Kidney tubule cell (primary cell): ENCODE measurements at places on chromosomes 7 and 10.

DNA sequence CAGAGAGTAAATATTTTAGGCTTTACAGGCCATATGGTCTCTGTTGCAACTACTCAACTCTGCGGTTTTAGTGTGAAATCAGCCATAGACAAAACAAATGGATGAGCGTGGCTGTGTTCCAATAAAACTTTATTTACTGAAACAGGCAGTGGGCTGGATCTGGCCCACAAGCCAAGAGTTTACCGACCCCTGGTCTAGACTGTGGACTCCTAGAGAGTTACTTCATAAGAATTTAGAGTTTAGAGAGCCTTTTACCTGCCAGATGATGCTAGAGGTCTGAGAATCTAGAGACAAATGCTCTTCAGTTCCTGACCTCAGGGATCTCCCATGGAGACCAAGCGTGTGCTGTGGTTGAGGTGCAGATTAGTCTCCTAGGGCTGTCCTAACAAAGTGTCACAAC is 174.8 kb downstream of the PTEN start:
- DNase-seq: no peak

GRCh38 chr7:29044554-29044953 is 86.4 kb upstream of the TRIL start:
- DNase-seq: no peak

- DNase-seq: peak; percentile 53
These were observed 33.1 kb downstream of the HABP2 start for GRCh38 chr10:113585949-113586348.

DNA sequence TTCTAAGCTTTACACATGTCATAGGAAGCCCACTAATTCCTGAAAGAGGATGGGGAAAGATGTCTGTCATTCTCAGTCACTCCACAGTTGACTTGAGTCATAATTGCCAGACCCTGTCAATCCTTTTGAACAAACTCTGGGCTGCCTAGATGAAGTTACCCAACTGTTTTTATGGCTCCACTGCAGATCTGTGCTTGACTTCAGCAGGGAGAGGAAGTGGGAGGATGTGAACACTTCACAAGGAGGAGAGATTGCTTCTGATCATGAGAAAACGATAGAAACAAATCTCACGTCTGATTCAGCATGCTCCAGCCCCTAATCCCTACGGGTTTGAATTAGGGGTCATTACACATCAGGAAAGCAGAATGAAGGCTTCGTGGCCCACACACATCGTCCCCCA is 596.6 kb upstream of the CELF2 start:
- no peak for DNase-seq

GRCh38 chr7:134546955-134547354 is 2.0 kb upstream of the AKR1B15 start:
- DNase-seq: no peak
